GM12891 (cell line): ENCODE measurements at places on chromosomes 11 and 22.

GRCh38 chr11:108863528-108863927, 198.7 kb downstream of the DDX10 start:
- DNase-seq, result no peak

DNA sequence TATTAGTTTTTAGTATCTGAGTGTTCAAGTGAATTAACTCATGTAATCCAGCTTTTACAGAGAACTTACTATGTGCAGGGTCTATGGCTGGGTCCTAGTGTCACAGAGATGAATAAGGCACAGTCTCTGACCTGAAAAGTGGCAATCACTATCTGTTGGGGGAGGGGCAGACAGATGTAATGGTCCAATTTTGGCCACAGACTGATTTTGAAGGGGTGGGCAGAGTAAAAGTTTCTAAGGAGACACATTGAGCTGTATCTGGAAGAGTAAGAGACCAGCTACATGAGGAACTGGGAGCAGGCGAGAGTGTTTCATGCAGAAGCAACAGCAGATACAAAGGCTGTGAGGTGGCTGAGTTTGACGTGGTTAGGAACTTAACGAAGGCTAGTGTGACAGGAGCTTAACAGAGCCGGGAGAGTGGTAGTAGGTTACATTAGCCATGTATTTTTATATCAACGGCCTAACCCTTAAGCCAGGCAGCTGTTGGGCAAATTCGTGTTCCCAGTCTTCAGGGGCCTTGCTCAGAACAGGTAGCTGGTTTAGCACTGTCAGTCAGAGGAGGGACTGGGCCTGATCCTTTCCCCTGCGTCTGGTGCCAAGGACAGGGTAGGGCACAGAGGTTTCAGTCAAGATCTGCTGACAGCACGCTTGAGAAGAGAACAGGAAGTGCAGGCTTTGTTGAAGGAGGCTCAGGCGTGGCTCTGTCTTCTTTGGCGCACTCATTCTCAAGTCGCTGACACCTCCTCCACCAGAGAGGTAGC, 1.4 kb upstream of the STIM1 start:
- DNase-seq, result no peak

DNA sequence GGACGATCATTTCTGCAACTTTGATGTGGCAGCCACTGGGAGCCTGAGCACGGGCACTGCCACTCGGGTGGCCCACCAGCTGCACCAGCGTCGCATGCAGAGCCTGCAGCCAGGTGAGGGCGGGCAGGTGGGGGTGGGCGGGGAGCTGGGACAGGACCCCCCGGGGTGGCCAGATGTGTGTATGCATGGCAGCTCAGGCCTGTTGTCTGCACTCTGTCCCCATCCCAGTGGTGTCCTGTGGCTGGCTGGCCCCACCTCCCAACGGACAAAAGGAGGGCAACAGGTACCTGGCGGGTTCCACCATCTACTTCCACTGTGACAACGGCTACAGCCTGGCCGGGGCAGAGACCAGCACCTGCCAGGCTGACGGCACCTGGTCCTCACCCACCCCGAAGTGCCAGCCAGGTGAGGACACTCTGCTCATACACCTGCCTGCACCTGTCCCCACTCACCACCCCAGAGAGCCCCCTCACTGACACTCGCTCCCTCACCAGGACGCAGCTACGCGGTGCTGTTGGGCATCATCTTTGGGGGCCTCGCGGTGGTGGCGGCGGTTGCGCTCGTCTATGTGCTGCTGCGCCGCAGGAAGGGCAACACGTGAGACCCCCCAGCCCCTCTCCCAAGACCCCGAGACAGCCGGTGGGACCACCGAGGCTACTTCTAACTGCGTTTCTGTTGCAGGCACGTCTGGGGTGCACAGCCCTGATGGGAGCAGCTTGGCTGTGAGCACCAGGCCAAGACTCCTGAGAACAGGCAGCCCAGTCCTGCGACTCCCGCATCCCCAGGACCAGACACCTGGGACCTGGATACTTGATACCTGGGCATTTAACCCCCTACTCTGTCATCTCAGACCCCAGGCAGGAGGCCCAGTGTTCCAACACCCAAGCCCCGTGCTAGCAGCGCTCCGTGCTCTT, 6.7 kb downstream of the SUSD2 start:
- peak; percentile 10 for DNase-seq

DNA sequence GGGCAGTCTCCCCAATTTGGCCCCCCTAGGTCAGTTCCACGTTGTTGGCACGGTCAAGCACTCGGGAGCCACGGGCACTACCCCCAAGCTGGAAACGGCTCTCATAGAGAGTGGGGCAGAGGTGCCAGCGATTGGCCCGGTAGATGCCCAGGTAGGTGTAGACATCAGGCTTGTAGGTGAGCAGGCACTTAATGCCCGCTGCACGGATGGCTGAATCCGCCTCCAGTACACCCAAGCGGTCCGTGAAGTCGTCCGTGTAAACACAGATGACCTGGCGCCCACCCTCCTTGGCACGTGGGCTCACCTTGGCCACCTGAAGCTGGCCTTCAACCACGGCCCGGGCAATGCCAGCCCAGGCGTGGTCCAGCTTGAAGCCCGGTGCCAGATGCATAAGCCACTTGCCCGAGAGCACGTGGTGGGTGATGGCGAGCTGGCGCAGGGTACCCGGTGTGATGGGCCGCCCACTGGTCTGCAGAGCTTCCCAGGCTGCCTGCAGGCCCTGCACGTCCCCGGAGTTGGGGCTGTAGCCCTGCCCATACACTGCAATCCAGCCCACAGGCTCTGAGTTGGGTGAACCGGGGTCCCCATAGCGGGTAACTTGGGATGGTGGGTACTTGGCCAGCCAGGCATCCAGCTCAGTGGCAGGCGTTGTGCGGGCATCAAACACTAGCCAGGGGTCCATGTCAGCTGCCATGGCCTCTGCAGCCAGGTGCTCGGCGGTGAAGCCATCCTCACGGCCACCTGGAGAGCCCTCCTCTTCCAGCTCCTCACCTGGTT, 1.2 kb downstream of the C11orf68 start:
- no peak for DNase-seq

DNA sequence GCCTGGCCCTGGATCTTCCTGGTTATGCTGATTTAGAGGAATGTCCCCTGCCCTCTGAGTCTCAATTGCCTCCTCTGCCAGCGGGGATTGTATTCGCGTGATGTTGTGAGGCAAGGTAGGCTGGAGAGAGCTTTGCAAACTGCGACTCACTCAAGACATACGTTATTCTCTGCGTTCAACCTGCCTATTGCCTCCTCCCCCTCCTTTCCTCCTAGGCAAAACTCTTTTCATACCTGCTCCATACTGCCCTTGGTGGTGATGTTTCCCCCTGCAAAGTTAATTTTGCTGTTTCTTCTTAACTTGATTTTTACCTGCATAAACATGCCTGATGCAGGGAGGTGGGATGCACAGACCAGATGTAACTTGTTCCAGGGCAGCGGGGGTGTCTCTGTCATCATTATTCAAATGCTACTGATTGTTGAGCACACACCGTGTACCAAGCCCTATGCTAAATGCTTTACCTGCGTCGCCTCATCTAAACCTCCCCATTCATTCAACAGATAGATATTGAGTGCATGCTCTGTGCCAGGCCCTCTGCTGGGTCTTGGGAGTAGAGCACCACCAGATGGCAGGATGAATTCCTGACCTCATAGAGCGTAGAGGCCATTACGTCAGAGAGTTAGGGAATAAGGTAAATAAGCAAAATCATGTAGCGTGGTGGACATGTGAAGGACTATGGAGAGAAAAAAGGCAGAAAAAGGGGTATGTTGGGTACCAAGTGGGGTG, 29.0 kb downstream of the SGSM1 start:
- no peak for DNase-seq

DNA sequence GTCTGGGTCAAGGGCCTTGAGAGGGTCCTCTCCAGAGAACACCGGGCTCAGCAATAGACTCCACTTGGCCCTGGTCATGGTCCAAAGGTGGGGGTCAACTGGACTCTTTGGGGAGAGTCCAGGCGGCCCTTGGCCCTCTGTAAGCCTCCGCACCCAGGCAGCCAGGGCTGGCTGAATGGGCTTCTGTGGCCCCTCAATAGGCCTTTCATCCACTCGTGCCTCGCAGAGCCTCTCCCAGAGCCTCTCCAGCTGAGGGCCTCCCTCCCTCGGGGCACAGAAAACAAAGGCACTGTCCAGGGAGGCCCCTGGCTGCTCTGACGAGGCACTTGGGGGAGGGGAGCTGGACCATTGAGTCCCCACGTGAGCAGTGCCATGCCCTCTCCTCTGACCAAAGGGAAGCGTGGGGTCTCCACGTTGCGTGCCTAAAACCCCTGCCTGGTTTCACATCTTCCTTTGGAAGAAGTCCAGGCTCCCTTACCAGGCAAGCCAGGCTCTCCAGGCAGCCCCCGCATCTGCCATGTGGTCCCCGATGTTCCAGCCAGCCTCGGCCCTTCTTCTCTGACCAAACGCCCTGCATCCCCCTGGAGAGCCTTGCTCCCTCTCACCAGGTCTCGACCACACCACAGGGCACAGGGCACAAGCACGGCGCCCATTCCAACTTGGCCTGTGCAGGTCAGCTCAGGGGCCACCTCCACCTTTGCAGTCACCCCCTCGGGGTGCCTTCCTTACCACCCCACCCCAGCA, 15.5 kb downstream of the KIAA0930 start:
- no peak for DNase-seq

- DNase-seq, result no peak
Observed at GRCh38 chr11:78210000-78210608, 21.4 kb downstream of the USP35 start.

- no peak for DNase-seq
Observed at GRCh38 chr22:49853981-49854831, 562 bp downstream of the ZBED4 start.

GRCh38 chr11:134170919-134171281, 52.9 kb downstream of the NCAPD3 start:
- DNase-seq, result no peak

DNA sequence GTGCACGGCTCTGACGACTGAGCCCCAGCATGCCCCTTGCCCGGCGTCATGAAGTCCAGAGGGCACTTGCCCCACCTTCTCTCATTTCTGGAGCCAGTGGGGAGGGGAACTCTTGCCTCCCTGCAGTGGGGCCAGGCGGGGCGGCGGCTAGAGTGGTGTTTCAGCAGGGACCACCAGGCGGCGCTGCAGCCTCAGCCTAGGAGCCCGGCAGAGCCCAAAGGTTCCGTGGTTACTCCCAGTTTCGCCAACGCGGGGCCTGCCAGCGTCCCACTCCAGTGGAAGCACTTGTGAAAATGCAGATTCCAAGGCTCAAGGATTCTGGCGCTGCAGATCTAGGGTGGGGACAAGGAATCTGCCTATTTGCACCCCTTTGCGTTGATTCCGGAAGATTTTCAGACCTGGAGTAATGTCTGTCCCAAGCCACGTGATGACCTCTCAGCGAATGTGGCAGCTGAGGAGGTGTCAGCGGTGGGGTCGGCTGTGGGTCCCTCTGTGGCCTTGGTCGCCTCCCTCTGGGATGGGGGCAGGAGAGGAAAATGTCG, 55.7 kb downstream of the CD82 start:
- DNase-seq, result peak; percentile 70

- peak; percentile 46 for DNase-seq
Observed at GRCh38 chr22:17121233-17122195, at the start of gene TMEM121B. Gene TMEM121B (minus strand): TSS chr22:17121360. CDS start chr22:17121127, 233 bp downstream.
